EH (cell line): ENCODE measurements at places on chromosomes 12 and 14.

DNA sequence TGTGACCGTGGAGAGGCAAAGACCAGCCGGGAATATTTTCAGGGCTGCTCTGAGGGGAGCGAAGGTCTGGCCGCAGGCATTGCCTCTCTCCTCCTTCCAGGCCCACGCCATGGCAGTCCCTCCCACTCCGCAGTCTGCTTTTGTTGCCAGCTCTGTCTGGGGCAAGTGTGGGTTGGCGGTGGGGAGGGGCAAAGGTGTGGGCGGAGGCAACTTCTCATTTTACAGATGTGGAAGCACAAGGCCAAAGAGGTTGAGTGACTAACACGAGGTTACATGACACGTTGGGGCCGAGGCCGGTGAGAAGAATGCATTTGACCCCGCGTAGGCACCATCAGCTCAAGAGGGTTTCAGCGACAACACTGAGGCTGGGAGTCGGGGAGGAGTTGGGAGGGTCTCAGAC lies 6.1 kb upstream of the FAIM2 start:
- no peak for DNase-seq

DNA sequence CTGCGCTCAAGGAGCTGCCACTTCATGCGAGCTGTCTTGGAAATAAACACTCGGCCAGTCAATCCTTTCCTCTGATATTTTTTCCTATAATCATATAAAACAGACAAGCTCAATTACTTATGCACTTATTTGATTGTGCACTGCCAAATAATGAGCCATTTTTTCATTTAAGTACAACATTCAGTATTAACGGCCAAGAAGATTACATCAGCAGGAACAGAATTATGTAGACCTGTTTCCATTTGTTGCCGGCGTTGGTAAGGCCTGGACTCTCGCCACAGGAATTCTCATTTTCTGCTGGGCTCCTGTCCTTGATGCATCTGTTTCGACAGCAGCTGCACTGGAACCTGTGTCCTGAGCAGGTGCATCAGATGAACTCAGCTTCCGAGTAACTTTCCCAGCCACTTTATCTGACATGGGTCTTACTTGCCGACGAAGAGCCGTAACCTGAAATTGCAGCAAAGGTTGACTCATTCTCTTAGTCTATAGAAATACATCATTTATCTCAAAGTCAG lies 110.2 kb downstream of the KIF21A start:
- DNase-seq = no peak

- peak; percentile 98 for DNase-seq
Measured at GRCh38 chr12:69405566-69405865, 46.0 kb downstream of the YEATS4 start.

- DNase-seq = no peak
Measured at GRCh38 chr12:53564941-53565340, 57.7 kb upstream of the NPFF start.

DNA sequence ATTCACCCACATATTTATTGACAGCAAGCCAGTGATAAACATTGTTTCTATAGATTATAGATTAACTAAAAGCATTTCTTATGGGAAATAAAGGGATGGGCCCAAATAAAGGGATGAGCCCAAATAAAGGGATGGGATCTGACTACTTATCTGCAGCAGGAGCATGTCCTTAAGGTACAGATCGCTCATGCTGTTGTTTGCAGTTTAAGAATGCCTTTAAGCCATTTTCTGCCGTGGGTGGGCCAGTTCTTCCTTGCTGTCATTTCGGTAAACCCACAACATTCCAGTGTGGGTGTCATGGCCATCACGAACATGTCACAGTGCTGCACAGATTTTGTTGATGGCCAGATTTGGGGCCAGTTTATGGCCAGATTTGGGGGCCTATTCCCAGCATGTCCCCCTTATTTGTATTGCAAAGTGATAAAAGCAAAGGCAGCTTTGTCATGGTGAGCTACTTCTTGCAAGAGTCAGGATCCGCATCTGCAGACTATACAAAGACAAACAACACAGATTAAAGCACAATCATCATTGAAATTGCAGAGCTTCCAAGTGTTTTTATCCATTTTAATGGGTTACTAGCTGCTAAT lies 700.7 kb downstream of the LRFN5 start:
- DNase-seq = no peak

DNA sequence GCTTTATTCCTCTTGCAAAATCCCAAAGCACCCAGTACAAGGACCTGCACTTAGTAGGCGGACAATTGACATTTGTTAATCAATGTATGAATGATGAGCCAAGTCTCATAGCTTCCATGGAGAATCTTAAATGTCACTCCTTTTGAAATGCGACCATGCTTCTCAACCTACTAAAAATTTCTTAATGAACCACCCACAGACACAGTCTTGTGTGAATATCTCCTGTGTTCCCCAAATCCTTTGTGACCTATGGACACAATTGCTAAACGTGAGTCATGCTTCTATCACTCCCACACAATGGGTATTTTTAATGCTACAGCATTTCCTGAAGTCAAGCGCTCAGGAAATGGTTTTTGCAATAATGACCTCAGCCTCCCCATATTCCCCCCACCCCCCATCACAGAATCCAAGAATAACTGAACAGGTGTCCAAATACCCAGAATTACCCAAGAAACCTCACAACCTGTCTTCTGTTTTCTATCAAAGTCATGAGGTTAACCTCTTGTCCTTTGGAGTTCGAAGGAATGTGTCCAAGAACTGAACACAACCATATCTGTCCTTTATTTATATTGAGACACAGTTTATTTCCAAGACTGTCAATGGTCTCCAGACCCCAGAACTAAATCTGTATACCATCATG lies 163.6 kb upstream of the PLEKHG7 start:
- peak; percentile 51 for DNase-seq

GRCh38 chr12:8697120-8697475 lies 693 bp upstream of the RIMKLB start:
- peak; percentile 46 for DNase-seq

- no peak for DNase-seq
Measured at GRCh38 chr12:110371408-110372055, 32.0 kb downstream of the ANAPC7 start.
